SIG-M5 (cell line): ENCODE measurements at places on chromosomes 7 and 10.

DNA sequence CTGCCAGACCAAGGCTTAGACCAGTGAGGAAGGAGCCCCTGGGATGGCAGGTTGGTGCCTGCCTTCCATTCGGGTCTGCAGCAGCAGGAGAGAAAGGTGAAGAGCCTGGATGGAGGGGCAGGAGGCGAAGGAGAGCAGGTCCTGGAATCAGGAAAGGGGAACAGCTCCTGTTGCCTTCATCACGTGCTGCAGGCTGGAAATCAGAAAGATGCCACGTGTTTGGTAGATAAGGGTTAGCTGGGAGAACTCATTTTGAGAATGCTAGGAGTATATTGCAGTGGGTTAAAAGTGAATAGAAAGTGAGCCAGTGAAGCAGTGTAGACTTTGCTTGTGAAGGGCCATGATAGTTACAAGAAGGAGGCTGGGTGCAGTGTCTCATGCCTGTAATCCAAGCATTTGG, 371.8 kb downstream of the PAXIP1 start:
- no peak for DNase-seq

- no peak for DNase-seq
These were observed 465 bp upstream of the NPY start for GRCh38 chr7:24283554-24283896.

- DNase-seq: no peak
These were observed 7.6 kb downstream of the NFKB2 start for GRCh38 chr10:102403115-102403514.

DNA sequence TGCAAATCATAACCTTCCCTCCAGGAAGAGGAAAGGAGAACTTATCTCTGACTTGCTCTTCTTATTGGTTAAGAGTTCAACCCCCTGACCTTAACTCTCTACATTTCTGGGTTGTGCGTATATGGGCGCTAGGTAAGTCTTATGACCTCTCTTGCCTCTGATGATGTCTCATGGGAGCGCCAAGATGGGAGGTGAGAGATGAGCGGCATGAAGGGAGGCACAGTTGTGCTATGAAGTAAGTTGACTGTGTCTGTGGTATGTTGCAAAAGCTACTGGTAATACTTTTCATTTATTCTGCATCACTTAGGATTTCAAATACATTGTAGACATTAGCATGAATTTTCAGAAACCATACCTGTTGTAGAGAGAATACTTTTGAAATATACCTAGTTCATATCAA, 59.0 kb downstream of the EXOC6 start:
- DNase-seq: no peak

DNA sequence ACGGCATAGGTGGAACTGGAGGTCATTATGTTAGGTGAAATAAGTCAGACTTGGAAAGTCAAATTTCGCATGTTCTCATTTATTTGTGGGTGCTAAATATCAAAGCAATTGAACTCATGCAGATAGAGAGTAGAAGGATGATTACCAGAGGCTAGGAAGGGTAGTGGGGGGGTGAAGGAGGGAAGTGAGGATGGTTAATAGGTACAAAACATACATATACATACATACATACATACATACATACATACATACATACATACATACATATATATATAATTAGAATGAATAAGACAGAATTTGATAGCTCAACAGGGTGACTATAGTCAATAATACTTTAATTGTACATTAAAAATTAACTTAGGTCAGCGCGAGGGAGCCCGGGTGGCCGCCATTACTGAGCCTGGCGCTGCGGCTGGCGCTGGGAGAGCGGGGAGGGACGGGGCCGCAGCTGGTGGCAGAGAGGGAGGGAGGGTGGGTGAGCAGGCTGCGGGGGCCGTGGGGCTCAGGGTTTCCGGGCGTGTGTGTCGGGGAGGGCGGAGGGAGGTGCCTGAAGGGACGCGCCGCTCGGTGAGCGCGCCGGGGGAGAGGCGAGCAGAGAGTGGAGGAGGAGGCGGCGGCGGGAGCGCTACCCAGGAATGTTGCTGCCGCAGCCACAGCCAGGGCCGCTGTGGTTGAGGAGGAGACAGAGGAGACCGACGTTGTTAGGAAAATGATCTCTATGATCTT, 85.8 kb upstream of the EGFR start:
- no peak for DNase-seq

- DNase-seq: no peak
These were observed 1.5 kb downstream of the USP54 start for GRCh38 chr10:73589563-73590126.

- no peak for DNase-seq
These were observed 109.5 kb upstream of the KCND2 start for GRCh38 chr7:120163449-120163848.

- no peak for DNase-seq
These were observed 332.4 kb upstream of the NRP1 start for GRCh38 chr10:33666686-33667480.

- DNase-seq: no peak
These were observed 9.7 kb upstream of the RASSF4 start for GRCh38 chr10:44949915-44950314.

- DNase-seq: no peak
These were observed 1006.3 kb downstream of the SORCS1 start for GRCh38 chr10:106158241-106158640.

DNA sequence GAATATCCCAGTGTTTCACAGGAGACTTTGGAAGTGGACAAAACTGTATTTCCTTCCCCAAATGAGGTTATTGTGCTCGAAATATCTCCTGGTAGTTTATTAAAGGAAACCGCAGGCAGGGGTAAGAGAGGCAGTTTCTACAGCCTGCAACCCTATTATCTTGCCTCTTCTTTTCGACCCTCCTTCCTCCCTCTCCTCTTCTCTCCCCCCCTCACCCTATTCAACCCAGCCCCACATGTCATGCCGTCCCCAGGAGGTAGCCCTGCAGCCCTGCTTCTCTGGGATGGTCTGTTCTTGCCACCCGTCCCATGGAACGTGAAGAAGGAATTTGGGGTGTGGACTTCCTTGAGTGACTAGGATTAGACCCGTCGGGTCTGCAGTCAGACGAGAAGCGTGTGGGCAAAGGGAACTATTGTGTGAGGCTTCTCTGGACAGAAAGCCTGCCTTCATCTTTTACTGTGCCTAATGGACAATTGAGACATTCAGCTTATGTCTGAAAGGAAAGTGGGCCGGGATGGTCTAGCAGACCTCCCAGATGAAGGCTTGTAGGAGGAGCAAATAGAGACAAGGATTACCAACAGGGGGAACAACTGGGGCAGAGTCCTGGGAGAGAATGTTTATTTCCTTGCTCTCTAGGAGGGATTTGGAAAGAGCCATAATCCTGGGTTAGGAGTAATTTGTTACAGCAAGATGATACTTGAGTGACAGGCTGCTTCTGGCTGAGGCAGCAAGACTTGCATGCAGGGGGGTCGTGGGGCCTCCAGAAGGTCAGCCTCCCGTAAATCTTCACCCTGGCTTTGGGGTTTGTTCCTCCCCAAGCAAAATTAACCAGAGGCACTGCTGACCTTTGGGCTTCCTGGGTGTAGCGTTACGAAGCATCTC, 77.8 kb downstream of the TCF7L2 start:
- DNase-seq: no peak

GRCh38 chr10:94042001-94042833, 48.5 kb downstream of the PLCE1 start:
- DNase-seq: no peak

DNA sequence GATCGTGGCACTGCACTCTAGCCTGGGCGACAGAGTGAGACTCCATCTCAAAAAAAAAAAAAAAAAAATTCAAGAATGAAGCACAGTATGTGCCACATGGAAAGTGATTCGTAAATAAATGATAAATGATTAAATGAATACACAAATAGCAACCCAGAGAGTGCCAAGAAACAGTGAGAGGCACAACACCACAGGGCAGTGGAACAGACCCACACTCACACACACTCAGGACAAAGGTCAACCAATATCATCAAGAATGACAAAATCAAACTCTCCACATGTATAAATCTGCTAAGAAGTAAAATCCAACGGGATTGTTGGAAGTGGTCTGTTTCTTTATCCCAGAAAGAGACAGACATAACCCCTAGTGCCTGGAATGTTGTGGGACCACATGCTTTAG, 77.4 kb downstream of the HTR7 start:
- DNase-seq: no peak

GRCh38 chr10:124086787-124087671, 6.4 kb downstream of the CHST15 start:
- no peak for DNase-seq

DNA sequence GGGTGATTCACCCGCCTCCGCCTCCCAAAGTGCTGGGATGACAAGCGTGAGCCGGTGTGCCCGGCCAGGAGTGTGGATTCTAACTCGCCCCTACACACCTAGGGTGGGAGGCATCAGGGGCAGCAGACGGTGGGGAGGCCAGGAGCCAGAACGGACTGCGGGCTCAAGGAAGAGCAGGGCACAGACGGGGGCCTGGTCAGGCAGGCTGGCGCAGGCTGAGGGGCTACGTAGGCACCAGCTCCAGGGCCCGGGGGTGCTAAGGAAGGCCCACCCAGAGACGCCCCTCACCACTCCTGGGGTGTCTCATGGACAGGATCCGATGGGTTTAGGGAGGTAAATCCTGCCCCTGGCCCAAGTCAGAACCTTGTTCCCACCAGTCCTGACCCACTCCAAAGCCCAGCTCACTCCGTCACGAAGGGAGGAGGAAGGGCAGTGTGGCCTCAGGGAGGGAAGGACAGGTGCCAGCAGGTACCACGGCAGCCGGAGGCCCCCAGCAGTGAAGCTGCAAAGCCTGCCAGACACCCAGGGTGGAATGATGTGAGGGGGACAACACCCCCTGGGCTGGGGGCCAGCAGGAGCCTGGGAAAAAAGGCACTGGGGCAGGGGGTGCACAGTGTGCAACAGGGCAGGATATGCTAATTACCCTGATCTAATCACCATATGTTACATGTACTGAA, 251.4 kb downstream of the MAD1L1 start:
- no peak for DNase-seq

DNA sequence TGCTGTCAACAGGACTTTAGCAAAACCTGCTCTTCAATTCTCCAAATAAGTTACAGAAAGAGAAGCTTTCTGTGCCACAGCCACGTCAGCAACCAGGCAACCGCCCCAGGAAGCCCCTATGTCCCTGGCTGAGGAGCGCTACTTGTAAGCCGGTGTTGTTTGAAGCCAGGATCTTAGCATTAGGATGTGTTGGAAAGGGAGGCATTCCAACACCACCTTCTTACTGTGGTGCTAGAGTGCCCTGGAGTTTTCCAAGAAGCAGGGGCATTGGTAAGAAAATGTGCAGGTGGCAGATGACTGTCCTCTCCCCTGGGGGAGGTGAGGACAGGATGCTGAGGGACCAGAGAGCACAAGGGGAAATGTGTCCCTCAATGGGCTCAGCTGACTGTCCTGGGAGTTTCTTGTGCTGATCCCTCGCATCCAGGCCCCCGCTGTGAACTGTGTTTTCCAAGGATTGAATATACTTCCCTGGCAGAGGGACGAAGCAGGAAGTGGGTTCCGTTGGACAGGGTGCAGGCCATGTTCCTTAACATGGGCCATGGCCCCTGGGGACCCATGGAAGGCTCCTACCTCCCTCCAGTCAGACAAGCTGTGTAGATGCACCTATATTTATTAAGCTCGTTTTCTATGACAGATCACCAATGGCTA, 139.6 kb upstream of the GDF10 start:
- no peak for DNase-seq

GRCh38 chr10:26503911-26504310, 65.8 kb downstream of the APBB1IP start:
- DNase-seq: no peak

GRCh38 chr10:62893036-62893435, 76.9 kb upstream of the EGR2 start:
- DNase-seq: no peak

DNA sequence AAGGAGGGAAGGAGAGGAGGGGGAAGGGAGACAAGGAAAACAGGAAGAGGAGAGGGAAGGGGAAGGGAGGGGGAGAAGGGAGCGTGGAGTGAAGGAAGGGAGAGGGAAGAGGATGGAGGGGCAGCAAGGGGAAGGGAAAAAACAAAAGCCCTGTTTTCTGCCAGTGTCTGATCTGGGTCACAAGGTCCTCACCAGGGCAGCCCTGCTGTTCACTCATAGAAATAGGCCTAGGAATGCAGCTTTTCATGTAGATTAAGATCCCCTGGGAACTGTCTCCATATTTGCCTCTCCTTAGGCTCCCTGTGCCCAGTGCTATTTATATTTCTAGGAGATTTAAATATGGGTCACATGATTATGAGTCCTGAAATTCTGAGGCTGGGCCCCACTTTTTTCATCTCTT, 790.7 kb downstream of the TNS3 start:
- DNase-seq: no peak

- DNase-seq: no peak
These were observed 775 bp upstream of the ABHD11 start for GRCh38 chr7:73739387-73739767.

DNA sequence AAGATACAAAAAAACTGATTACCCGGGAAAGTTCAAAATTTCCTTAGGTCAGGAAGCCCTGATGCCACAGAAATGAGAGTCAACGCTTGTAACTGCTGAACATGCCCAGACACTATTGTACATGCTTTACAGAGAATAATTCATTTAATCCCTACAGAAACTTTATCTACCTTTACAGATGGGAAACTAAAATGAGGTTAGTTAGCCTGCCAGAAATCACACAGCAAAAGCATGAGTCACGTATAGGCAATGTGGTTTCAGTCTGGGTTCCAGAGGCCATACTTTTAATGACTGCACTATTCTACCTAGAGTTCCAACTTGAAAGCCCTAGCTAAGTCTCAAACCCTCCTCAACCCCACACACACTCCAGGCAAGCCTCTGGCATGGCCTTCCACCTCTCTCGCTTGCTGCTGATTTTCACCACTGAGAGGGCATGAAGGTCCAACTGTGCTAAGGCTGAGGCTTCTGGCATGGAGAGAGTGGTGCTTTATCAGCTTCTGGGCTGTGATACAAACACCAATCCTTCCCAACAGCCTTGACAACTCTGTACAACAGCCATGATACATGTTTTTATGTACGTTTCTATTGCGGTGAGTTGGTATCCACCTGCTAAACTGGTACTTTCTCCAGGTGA, 1011.2 kb upstream of the GHITM start:
- no peak for DNase-seq

DNA sequence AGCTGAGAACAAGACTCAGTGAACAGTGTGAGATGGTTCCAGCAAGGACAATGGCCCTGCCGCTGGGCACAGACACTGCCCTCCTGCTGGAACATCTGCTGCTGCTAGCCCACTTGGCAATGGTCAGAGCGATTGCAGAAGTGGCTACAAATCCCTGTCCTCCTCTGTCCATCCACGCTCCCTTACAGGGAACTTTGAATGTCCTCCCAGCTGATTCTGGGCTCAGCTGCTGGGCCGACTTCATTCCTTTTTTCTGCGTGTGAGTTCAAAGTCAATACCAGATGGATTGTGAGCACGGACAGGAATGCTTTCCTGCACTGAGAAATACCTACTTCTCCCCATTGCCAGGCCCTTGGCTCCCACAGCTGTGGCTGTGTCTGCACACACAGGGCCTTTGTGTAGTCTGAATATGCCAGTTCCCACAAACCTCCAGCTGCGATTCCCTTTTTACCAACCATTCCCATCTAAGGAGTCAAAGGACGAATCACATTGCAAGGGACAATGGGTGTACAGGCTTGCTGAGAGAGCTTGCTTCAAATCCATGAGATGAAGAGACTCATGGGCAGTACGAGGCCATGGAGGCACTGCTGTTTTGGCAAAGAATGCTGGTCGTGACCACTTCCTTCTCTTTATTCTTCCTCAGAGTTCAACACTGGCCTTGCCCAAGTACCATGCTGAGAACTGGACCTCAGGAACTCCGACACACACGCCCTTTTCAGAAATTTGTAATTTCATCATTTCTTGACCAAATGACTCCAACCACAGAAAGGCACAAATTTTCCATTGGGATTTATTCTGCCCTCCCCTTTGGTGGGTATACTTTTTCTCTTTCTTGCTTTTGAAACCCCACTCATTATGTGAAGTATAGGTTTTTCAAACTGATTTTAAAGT, 44.2 kb downstream of the BPGM start:
- DNase-seq: no peak

- DNase-seq: no peak
These were observed 77.1 kb upstream of the TRIL start for GRCh38 chr7:29035044-29035740.
